ENCODE measurements at places on chromosomes 5 and 9. TPM values are rescaled to one million over a fixed set of nuclear protein-coding genes. Genes with fewer than 3 reads are reported as not detected.

- H3K4me1 ChIP-seq = no peaks in the 10 kb centered on the region
- H3K27ac ChIP-seq = no peak overlapping the region
These were observed 42.7 kb downstream of the LRRC70 start for GRCh38 chr5:62621280-62621679.

- peak within 1 kb of the TSS; percentile 92 for H3K27ac ChIP-seq
- H3K4me3 ChIP-seq = peak within 1 kb of the TSS; percentile 73
- no peaks in the 10 kb centered on the region for H3K27me3 ChIP-seq
- H3K4me1 ChIP-seq = no peaks in the 10 kb centered on the region
- peak; percentile 54 for DNase-seq
- no peaks in the 10 kb centered on the region for H3K36me3 ChIP-seq
These were observed at the start of gene ADAM19 for GRCh38 chr5:157575381-157576020. ADAM19 (minus strand) TSS chr5:157575775; CDS start chr5:157575696, 79 bp downstream.

CRAT gene
- 148 TPM for total RNA-seq

- H3K36me3 ChIP-seq = no peaks in the 10 kb centered on the region
- H3K27me3 ChIP-seq = no peaks in the 10 kb centered on the region
- no peak for DNase-seq
- no peaks in the 10 kb centered on the region for H3K4me1 ChIP-seq
These were observed 376.6 kb downstream of the EFNA5 start for GRCh38 chr5:107294211-107294550.

Data from Peyer's patch (tissue), 4 donors.